Hippocampal formation (tissue), 2 donors: ENCODE measurements at places on chromosomes 6 and 20.

GRCh38 chr6:97712751-97713150 lies 429.7 kb upstream of the MMS22L start:
- no peak for DNase-seq

GRCh38 chr6:126064748-126065401 lies 78.5 kb downstream of the TRMT11 start:
- DNase-seq: no peak

DNA sequence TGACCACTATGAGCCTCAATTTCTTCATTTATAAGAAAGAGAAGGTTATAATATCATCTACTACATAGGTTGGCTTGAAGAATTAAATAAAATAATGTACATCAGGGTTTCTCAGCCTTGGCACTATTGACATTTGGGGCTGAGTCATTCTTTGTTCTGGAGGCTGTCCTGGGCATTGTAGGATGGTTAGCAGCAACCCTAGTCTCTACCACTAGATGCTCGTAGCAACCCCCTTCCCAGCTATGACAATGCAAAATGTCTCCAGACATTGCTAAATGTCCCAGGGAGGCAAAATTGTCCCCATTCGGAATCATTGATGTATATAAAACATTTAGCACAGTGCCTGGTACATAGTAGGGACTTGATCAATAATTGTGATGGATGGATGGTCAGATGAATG lies 152.1 kb downstream of the KHDC1L start:
- no peak for DNase-seq

GRCh38 chr6:90095788-90096187 lies 200.9 kb downstream of the BACH2 start:
- DNase-seq: no peak

DNA sequence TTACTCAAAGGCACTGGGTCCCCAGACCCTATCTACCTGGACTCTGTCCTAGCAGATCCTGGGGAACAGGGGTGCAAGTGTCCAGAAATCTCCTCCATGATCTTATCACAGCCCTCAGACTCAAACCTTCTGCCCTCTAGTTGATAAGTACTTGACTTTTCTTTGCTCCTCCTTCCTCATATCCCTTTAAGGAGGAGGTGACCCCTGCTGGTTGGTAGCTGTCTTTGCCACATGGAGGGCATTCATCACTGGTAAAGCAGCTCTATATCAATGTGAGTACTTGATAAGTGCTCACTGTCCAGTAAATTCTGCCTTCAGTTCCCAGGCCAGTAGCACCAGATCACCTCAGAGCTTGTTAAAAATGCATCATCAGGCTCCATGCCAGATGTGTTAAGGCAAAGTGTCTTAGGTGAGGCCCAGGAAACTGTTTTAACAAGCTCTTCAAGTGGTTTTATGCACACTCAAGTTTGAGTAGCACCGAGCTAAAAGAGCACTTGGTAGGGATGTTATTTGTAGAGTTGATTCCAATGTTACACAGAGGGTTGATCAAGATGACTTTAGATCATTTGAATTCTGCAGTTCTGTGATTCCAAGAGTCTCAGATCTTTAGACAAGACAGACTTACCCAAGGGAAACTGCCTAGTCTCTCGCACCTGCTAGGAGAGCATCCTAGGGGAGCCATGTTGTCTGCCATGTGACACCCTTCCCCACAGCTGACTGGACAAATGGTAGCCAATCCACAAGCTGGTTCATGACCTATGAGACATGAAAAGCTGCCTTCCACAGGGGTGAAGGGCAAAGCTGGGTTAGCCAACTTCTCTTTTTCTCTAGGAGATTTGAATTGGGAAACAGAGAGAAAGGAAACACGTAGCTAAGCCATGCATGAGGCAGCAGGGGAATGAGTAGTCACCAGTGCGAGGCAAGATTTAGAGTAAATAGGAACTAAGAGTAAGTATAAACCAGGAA lies 18.6 kb downstream of the TREML2 start:
- DNase-seq: no peak

- DNase-seq: no peak
These were observed 69.5 kb upstream of the FOXQ1 start for GRCh38 chr6:1242446-1242845.

DNA sequence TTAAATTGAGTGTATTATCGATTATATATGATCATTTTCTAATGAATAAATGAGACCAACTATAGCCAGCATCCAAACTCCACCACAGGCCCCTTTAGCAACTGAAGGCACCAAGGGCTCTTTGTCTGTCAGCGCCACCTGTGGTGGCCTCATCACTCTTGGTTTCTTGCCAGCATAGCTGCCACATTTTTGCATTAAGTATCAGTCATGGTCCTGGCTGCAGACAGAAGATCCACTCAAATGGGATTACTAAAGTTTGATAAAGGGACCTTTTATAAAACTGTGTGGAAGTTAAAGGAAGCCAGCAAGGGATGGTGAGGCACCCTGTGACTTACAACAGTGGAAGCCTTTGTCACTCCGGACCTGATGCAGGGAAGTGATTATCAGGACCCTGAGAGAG lies 162.9 kb downstream of the C6orf118 start:
- DNase-seq: no peak

DNA sequence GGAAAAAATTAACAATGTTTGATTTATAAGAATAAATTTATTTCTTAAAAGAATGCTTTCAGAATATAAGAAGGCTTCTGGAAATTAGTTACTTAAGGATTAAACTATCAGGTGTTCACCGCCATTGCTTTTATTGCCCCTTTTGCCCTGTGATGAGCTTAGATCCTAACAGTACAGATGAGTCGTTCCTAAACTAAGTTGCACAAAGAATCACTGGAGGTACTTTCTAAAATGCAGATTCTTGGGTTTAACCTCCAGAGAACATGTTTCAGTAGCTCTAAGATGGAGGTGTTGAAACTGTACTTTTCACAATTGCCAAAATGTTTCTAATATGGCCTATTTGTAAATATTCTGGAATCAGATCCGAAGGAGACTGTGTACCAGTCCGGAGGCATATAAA lies 211.9 kb downstream of the GMDS start:
- no peak for DNase-seq

GRCh38 chr6:152309006-152309405 lies 328.2 kb downstream of the SYNE1 start:
- DNase-seq: no peak

GRCh38 chr20:51013577-51014330 lies 9.2 kb downstream of the KCNG1 start:
- peak; percentile 23 for DNase-seq

DNA sequence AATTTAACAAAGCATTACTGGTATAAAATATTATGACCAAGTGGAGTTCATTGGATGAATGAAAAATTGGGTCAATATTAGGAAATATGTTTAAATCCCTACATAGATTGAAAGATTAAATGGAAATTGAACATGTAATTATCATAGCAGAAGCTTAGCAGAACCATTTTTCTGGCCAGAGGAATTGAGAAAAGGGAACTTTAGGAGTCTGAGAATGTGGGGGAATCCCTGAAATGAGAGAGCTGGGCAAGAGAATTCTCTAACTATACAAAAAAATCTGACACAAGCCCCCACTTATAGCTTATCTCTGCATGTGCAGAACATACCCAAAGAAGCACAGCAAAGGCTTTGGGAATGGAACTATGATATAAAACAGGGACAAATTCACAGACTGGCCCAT lies 67.4 kb upstream of the ARHGAP18 start:
- DNase-seq: no peak

DNA sequence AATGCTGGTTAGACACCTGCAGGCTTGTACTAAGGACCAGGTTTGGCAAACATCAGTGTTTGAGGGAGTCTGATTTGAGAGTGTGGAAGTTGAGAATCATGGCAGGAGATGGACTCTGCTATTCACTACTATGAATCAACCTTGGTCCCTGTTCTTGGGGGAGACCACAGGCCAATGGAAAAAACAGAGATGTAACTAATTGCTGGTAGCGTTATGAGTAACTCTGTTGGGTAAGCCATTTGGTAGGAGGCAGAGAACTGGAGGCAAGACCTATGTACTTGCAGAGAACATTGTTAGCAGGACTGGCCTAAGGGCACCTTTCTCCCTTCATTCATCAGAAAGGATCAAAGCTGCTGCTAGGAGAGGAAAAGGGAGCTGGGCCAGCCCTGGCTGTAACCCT lies 8.3 kb upstream of the WFDC2 start:
- DNase-seq: no peak

GRCh38 chr6:142187209-142187608 lies 40.1 kb downstream of the VTA1 start:
- DNase-seq: no peak

GRCh38 chr6:46990031-46990644 lies 52.0 kb downstream of the ADGRF1 start:
- DNase-seq: no peak

GRCh38 chr6:45814772-45815171 lies 200.9 kb downstream of the CLIC5 start:
- DNase-seq: no peak

GRCh38 chr6:105911106-105911629 lies 175.0 kb upstream of the PRDM1 start:
- no peak for DNase-seq

GRCh38 chr20:38957235-38957876 lies 4.8 kb upstream of the DHX35 start:
- DNase-seq: no peak

DNA sequence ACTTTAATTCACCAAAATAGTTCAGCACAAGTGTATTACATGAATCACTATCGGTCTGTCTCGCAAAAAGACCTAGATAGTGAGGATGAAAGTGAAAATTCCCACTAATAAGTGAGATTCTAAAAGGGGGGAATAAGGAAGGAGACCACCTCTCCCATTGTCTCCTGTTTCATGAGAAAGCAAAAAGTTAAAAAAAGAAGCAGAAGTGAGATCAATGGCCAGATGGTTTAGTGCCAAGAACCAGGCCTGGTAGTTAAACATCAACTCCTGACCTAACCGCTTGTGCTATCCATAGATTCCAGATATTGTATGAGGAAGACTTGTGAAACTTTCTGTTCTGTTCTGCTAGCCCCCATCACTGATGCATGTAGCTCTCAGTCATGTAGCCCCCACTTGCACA lies 293.0 kb downstream of the RNGTT start:
- no peak for DNase-seq

- DNase-seq: peak; percentile 51
These were observed 4.8 kb upstream of the SRSF12 start for GRCh38 chr6:89122625-89123024.

DNA sequence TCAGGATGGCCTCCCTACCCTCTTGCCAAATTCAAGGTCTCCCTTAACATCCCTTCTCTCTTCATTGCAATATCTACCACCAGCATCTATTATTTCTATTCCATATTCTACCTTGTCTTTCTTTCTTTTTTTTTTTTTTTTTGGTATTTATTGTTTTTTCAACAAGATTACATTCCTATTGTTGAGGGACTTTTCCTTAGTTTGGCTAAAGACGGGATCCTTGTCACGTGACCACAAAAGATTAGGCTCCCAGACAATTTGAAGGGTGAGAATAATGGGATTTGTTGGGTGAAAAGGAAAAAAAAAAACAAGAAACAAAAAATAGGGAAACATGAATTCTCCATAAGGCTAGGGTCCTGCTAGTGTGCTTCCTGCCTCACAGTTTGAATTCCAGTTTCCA lies 124.3 kb upstream of the MCHR2 start:
- no peak for DNase-seq

DNA sequence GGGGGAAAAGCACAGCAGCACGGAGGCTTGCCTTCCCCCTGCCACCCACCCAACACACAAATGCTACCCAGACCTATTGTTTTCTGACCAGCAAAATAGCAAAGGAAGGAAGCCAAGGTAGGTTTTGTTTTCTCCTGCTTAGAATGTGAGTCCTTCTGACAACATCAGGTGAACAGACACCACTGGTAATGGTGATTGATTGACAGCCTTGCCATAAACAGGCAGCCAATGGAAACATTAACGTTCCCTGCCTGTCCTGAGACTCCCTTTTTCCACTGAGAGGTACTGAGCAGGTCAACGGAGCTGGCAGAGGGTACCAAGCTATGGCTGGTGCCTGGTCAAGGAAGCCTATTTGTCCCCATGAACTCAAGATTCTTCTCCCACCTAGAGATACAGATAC lies 234.4 kb downstream of the ADGB start:
- no peak for DNase-seq

- no peak for DNase-seq
These were observed 173.7 kb downstream of the HACE1 start for GRCh38 chr6:104685871-104686549.

DNA sequence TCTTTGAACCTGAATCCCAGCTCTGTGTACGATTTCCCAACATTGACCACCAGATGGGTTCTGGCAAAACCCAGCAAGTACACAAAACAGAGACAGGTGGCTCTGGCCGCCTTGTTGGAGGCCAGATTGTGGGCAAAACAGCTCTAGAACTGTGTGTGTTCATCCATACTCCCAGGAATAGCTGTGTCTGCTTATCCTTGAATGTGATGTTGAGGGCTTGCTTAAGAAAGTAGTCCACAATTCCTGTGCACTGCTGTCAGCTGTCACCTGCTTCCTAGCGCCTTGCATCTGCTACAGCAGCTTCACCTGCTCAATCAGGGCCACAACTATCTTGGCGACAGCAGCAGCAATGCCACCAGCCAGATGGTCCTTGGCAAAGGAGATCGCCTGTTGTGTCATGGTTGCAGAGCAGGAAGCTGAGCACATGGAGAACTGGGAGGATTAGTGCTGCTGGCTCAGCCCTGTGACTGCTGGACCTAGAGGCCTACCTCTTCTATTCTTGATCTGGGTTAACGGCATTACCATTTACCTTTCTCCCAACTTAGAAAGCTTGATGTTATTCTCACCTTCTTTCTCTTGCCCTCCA lies 3.7 kb upstream of the SMAP1 start:
- no peak for DNase-seq

GRCh38 chr20:19785173-19785982 lies 27.3 kb downstream of the RIN2 start:
- DNase-seq: no peak

- no peak for DNase-seq
These were observed 236.0 kb downstream of the ADGRG6 start for GRCh38 chr6:142537612-142538478.

GRCh38 chr20:5766085-5766764 lies 16.0 kb downstream of the SHLD1 start:
- no peak for DNase-seq

DNA sequence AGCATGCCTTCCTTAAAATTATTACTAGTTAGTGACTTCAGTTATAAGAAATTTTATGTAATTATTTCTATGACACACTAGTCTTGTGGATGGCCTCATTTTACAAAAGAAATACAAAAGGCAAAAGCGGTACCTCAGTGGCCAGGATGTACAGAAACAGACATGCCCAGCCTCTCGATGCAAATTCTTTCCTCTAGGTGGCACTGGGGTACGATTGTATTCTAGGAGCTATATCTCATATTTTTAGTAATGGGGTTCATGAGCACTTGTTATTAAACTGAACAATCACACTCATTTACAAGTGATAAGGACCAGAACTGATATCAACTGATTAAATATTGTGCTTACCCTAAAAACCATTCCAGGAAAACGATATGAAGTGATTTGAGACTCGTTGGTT lies 59.8 kb downstream of the SOD2 start:
- no peak for DNase-seq

- peak; percentile 85 for DNase-seq
These were observed 53.3 kb upstream of the KLHL31 start for GRCh38 chr6:53718597-53719460.

GRCh38 chr20:51456511-51457509 lies 85.7 kb downstream of the NFATC2 start:
- DNase-seq: peak; percentile 65

GRCh38 chr6:31750411-31751022 lies 10.7 kb downstream of the MSH5 start:
- no peak for DNase-seq

GRCh38 chr6:167907837-167908681 lies 81.3 kb downstream of the AFDN start:
- peak; percentile 13 for DNase-seq

GRCh38 chr6:69775585-69775849 lies 21.3 kb downstream of the LMBRD1 start:
- DNase-seq: no peak

- no peak for DNase-seq
These were observed 233.5 kb upstream of the KHDRBS2 start for GRCh38 chr6:62519574-62519973.
